Substantia nigra (tissue), 51 donors: ENCODE measurements at places on chromosomes 2 and 18.

GRCh38 chr2:95761556-95761955 lies 169.8 kb downstream of the TRIM43 start:
- no peak for DNase-seq

- no peak for DNase-seq
Observed at GRCh38 chr2:106085181-106085940, 108.7 kb downstream of the UXS1 start.

- DNase-seq = no peak
Observed at GRCh38 chr18:2540575-2540974, 30.7 kb downstream of the METTL4 start.

- no peak for DNase-seq
Observed at GRCh38 chr2:184923751-184924150, 325.4 kb downstream of the ZNF804A start.
